Aorta (tissue), 5 donors: ENCODE measurements at places on chromosomes 11 and 22.

DNA sequence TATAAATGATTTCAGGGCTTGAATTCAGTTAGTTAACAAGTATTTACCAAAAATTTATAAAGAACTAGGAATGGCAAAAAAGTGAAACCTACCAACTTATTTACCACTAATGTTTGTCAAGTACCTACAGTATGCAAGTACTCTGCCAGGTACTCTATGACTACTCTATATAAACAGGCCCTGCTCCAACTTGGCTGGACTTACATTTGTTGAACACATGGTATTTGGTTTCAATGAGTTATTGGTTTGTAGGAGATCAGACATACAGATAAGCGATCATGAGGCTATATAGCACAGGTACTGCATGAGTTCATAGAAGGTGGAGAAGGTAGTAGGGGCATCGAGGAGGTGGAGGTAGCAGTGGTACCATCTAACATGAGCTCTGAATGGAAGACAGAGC lies 159.9 kb upstream of the PDGFD start:
- no peak for DNase-seq

GRCh38 chr11:103637295-103637694 lies 399.1 kb upstream of the DDI1 start:
- no peak for DNase-seq

GRCh38 chr11:9025101-9025850 lies 21.5 kb upstream of the NRIP3 start:
- no peak for DNase-seq

GRCh38 chr11:46200537-46201281 lies 76.8 kb upstream of the CREB3L1 start:
- DNase-seq = no peak

GRCh38 chr22:23293720-23294119 lies 113.4 kb downstream of the BCR start:
- DNase-seq = no peak

- DNase-seq = no peak
Observed at GRCh38 chr11:126011265-126011664, 51.4 kb downstream of the CDON start.

DNA sequence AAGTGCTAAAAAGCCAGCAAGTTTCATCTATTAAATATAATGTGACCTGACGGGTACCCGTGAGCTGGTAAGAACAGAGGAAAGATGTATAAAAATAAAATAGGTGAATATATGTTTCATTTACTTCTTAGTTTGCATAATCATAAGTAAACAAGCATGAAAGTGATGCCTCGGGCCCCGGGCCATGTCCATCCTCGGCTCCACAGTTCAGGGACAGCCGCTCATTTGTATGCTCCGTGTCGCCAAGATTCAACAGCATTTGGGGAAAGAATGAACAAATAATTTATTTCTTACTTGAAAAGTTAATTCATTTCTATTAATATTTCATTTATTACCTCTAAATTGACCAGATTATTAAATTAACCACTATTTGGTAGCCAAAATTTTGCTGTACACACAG lies 251.8 kb downstream of the NTM start:
- DNase-seq = no peak

GRCh38 chr11:12417691-12418611 lies 40.6 kb downstream of the PARVA start:
- no peak for DNase-seq
